ENCODE measurements at places on chromosomes 12 and 14.

- no peak for DNase-seq
These were observed 572 bp downstream of the EFS start for GRCh38 chr14:23364164-23365035.

DNA sequence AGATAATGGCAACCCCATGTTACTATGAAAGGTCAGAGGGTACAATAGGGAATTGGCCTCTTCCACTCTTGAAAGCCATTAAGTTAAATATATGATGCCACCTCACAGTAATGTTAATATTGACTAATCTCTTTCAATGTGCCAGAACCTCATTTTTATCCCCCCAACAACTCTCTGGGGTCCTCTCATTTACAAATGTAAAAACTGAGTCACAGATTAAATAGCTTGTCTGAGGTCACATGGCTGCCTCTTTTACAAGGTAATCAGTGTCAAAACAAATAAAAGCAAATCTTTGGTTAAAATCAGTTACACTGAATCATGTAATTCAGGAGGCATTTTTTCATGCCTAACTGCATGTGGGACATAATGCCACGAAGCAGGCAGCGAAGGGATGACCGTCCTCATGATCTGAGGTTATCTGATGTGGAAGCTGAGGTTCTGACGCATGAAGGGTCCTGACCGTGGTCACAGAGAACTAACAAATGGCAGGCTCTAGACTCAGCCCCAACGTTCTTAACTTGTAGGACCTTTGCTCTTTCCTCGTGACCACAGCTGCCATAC is 78.5 kb downstream of the PTPN21 start:
- no peak for DNase-seq

GRCh38 chr14:58660407-58660806 is 22.6 kb downstream of the DACT1 start:
- DNase-seq = no peak

DNA sequence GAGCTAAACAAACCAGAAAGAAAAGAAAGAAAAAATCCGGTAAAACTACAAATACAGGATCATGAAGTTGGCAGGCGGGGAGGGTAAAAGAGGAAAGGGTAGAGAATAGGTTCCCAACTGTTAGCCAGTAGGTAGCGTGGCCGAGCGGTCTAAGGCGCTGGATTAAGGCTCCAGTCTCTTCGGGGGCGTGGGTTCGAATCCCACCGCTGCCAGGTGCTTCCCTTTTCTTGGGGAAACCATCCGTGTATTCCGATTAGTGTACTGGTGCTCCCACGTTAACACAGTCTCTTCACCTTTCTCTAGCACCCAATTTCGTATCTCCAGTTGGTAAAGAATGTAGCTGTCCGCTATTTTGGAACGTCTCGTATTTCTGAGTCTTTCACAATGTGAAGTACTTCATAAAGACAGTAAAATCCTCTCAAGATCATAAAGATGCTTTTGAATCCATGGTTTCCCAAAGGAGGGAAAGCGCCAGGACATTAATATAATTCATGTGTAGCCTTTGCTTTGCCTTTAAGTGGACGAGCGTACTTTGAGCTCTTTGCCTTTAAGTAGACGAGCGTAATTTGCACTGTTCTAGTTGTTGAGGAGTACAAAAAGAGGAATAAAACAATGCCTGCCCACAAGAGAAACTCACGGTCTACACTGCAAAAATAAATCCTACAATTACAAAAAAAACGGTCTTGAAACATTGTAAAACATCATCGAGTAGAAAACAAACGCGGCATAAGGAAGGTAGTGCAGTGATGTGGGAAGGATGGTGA is 19.0 kb upstream of the RNASE12 start:
- peak; percentile 56 for DNase-seq

DNA sequence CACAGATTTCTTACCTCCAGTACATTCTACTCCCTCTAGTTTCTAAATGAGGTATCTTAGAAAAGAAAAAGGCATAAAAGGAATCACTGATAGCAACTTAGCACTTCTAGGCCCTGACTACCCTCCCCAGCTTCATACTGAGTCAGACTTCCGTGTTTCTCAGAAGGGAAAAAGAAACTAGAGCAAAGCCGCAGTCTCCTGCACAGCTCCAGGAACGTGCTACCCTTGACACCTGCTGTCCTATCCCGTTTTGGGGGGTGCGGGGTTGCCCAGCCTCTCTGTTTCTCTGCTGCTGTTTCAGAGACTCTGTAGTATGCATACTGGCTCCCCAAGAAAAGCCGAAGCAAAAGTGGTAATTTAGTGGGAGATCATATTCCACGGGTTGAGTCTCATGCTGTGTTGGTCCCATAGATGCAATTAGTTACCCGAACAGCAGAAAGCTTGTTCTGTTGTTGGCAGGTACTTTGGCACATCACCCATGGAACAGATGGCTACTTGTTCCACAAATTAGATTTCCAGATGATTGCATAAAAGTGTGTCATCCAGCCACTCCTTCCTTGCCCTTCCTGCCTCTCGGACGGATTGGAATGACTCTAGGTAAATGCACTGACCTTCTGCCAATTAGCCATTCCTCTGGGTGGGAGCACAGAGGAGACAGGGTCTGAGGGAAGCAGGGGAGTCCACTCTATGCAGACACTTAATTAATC is 438.1 kb downstream of the FUT8 start:
- DNase-seq = no peak

- no peak for DNase-seq
These were observed 94.3 kb upstream of the PTHLH start for GRCh38 chr12:28066879-28067278.

GRCh38 chr12:6311822-6312528 is 1.5 kb downstream of the PLEKHG6 start:
- no peak for DNase-seq

All from GM13976 (cell line).